ENCODE measurements at places on chromosomes 11 and 22.
A peak's percentile ranks its signal among the peaks of the same experiment; 100 is the strongest.

GRCh38 chr22:35477911-35478582 is 62.6 kb upstream of the RASD2 start:
- DNase-seq, result no peak

DNA sequence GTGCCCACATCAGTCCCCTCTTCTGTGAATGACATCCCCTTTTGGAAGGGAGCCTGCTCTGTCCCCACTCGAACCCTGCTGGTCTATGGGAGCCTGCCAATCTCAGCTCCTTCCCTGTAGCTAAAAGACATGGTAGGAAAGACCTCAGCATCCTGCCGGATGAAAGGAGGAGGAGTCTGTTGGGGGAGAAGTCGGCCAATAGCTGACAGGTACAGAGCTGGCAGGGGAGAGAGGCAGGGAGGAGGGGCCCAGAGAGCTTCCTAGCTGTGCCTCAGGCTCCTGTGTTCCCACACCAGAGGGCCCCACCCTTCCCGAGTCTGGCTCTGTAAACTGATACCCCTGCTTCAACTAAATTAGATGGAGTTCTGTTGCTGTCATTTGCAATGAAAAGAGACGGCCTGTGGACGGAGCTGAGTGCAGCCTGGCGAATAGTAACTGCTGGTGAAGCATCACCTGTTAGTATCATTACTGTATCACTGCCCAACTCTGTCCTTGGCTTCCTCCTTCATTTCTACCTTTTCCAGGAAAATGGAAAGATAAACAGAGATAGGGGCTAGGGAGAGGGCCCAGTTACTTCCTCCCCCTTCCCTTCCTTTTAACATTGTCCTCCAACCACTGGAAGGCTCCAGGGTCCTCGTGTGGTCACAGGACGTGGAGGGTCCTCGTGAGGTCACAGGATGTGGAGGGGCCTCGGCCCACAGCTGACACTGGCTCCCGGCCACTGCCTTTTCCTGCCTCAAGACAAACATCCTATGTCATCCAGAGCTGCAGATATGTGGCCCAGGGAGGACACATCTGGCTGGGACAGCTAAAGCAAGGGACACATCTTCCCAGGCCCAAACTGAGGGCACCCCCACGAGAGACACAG is 15.1 kb downstream of the FXYD6 start:
- no peak for DNase-seq

- DNase-seq, result no peak
Measured at GRCh38 chr22:35514366-35514765, 26.3 kb upstream of the RASD2 start.

DNA sequence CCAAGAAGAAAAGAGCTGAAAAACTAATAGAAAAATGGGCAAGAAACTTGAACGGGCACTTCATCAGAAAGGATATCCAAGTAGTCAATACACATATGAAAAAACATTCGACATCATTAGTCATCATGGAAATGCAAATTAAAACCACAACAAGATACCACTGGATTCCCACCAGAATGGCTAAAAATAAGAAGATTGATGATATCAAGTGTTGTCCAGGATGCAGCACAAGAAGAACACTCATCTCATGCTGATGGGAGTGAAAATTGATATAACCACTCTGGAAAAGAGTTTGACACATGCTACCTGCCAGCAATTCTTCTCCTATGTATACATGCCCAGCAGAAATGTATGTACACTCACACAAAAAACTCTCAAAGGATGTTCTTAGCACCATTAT is 26.9 kb upstream of the SCUBE2 start:
- DNase-seq, result no peak

- no peak for DNase-seq
Measured at GRCh38 chr11:2887515-2888195, 2.1 kb upstream of the CDKN1C start.

GRCh38 chr11:76025068-76025467 is 181.2 kb downstream of the WNT11 start:
- DNase-seq, result no peak

DNA sequence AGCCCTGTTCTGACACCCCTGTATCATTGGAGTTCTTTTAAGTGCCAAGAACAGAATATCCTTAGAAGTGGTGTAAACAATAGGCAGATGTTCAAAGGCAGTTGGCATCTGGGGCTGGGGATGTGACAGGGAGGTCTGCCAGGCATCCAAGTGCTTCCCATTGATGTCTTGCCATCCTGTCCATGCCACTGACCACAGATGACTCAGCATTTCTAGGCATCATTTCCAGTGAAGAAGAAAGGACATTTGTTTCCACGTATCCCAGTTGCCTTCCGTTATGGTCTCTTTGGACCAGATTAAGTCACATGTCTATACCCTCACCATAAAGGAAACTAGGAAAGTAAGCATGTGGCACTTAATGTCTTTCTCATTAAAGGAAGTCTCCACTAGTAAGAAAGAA is 76.7 kb upstream of the BARX2 start:
- DNase-seq, result no peak

- no peak for DNase-seq
Measured at GRCh38 chr11:70144262-70144661, 58.8 kb upstream of the FADD start.

GRCh38 chr11:64627371-64627770 is 36.4 kb downstream of the SLC22A12 start:
- no peak for DNase-seq

GRCh38 chr11:131867457-131868257 is 497.2 kb downstream of the NTM start:
- no peak for DNase-seq

DNA sequence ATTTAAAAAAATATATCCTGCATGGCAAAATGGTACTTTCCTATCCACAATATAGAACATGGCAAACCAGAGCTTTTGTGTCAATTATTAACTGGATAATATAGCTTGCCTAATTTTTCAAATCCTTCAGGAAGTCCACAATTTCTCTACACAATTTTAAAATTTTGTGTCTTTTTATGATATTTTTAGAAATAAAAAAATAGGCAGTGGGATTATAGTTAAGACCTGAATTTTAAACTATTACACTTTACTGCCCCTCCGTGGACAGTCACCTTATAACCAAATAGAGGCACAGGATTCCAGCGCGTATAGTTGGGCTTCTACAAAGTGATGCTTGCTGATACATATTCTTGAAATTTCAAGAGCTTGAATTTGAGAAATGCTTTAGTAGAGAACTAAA is 2.1 kb upstream of the DMC1 start:
- DNase-seq, result peak; percentile 55

DNA sequence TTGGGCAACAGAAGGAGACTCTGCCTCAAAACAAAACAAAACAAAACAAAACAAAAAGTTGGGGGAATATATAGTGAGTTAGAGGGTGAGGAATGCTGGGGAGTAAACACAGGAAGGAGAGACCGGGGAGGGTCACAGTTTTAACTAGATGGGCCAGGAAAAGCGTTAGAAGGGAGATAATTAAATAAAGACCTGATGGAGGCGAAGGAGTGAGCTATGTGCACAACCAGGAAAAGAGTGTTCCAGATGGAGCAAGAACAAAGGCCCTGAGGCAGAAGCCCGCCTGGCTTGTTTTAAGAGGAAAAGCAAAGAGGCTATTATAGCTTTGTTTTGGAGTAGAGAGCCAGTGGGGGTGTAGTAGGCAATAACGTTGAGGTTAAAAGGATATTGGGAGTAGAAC is 4.8 kb upstream of the PLA2G6 start:
- no peak for DNase-seq

- DNase-seq, result no peak
Measured at GRCh38 chr11:105244160-105244825, 104.7 kb upstream of the CARD18 start.

DNA sequence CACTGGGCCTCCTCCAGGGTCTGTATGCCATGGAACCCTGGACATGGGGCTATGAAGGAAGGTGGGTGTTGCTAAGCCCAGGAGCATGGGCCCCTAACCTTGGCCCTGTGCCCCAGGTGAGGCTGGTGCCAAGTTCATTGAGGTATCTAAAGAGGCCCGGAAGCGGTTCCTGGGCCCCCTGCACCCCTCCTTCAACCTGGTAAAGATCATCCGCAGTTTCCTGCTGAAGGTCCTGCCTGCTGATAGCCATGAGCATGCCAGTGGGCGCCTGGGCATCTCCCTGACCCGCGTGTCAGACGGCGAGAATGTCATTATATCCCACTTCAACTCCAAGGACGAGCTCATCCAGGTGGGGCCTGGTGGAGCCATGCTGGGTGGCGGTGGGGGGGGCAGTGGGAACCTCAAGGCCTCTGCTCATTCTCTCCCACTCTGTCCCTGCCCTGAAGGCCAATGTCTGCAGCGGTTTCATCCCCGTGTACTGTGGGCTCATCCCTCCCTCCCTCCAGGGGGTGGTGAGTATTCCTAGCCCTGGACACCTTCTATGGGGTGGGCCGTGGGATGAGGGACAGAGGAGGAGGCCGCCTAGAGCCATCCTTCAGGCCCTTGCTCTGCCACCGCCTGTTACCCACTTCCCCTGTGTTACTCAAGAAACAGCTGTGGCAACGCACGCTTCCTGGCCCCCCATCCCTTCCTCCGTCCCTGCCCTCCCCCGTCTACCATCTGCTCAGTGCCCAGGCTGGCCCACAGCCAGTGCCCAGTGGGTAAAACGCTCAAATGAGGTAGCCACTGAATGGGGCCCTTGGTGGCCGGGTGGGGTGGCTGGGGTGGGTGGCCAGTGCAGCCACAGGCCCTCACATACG is 3.0 kb downstream of the PNPLA2 start:
- DNase-seq, result no peak

DNA sequence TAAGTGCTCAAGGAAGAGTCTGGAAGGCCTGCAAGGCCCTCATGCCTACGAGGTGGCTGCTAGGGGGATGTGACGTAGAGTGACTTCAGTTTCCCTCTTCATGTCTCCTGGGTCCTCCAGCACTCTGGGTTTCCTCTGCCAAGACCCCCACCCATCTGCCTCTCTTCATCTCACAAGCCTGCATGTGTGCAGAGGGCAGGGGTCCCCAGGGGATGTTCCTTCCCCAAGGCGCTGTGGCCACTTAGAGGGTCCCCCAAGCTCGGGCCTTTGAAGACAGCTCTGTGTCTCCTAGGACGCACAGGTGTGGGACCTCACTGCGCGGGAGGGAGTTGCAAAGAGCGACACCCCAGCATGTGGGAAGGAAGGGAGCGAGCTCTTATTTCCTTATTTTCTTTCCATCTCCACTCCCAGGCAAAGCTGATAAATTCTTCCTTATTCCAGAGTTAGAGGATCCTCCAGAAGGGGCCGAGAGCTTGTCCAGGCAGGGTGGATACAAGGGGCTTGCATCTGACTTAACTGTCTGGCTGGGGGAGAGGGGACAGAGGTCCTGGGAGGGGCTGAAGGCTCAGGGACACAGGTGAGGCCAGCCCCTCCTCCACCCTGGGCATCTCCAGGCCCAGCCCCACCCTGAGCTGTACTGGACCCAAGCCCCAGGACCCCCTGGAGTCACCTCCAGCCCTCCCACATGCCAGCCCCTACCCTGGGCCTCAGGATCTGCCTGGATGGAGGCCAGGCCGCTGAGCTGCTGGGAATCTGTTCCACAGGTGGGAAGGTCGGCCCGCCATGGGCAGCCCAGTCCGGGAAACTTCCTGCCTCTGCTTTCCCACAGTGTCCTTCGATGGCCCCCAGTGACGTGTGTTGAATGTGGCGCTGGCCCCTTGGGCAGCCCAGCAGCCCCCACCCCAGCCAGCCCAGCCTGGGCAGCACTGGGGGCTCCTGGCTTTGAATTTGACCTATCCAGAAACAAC is 59.7 kb upstream of the KCNQ1OT1 start:
- peak; percentile 22 for DNase-seq

DNA sequence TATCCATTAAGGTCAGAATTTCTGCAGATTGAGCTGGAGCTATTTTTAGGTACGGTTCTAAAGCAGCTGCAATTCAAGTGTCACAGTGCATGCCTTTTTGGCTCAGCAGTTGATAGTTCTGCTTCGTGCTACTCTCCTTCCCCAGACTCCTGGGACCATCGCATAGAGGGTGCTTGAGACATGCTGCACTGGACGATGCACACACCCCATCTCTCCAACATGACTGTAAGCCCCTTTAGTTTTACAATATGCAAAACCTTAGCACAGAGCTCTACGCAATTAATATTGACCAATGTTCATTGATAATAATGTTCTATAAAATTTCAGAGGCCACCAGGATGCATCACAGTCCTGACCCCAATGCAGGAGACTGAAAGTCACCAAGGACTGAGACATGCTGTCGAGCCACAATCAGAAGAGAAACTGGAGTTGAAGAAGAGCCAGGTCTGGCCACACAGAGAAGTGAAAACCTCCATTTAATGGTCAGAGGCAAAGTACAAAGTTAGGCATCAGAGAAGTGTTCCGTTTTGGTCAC is 120.9 kb upstream of the ZC3H12C start:
- DNase-seq, result no peak

DNA sequence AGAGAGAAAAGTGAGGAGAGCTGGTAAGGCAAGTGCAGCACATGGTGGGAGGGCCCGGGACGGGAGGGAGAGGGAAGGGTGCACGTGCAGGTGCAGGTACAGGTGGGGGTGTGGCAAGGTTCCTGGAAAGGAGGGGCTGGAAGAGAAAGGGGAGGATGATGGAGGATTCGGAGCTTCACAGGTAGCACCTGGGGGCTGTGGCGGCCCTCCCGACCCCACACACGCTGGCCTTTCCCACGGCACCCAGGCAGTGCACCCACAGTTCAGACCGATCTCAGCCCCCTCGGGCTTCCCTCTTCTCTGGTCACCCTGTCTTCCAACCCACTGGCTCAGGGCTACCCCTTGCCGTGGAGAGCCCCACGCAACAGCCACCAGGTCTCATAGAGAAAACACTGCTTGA is 67.4 kb upstream of the A4GALT start:
- no peak for DNase-seq

GRCh38 chr11:91802475-91802874 is 422.1 kb upstream of the FAT3 start:
- DNase-seq, result no peak

- peak; percentile 78 for DNase-seq
Measured at GRCh38 chr22:20031732-20032406, 11.0 kb downstream of the TANGO2 start.

- no peak for DNase-seq
Measured at GRCh38 chr22:20514658-20515406, 7.4 kb downstream of the MED15 start.

DNA sequence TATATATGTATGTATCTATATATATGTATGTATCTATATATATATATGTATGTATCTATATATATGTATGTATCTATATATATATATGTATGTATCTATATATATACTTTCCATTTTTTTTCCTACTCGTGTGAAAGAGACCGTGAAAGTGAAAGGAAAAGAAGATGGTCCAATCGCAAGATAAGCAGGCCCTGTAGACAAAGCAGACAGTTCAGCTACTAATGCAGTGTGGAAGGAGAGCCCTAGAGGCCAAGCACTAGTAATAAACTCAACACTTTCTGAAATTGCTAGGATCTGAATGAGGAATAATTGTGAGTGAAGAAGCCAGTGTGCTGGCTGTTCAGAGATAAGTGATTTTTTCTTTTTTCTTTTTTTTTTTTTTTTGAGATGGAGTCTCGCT is 47.2 kb downstream of the MCHR1 start:
- no peak for DNase-seq

- no peak for DNase-seq
Measured at GRCh38 chr11:115739146-115739545, 234.9 kb upstream of the CADM1 start.

- no peak for DNase-seq
Measured at GRCh38 chr11:113778111-113778910, 1.3 kb upstream of the CLDN25 start.

GRCh38 chr11:30855383-30856006 is 269.3 kb upstream of the MPPED2 start:
- no peak for DNase-seq

- no peak for DNase-seq
Measured at GRCh38 chr11:108338750-108339149, 115.9 kb downstream of the ATM start.

Measured in activated CD8-positive, alpha-beta memory T cell treated with anti-CD3 and anti-CD28 coated beads, Interleukin-2, amount 10 ng/mL, durations not matched to agents 7 days and 5 days (primary cell).